MCF 10A (cell line): ENCODE measurements at places on chromosomes 1 and 21.

GRCh38 chr1:83500531-83500930 is 498.4 kb downstream of the TTLL7 start:
- DNase-seq: no peak

DNA sequence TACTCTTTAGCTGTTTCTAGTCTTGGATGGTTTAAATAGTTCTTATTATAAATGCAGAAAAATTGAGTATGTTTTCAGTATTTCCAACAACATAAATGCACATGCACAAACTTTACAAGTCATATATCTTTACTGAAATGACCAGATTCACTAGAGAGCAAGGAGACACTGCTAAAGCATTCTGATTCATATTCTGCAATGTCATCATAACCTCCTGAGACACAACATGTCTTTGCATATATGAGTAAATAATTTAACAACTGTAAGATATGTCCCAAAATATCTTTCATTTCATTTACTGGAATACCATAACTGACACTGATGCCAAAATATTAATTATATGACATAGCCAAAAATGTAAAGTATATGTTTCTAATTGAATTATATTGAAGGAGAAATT is 16.8 kb upstream of the SAMSN1 start:
- DNase-seq: no peak

DNA sequence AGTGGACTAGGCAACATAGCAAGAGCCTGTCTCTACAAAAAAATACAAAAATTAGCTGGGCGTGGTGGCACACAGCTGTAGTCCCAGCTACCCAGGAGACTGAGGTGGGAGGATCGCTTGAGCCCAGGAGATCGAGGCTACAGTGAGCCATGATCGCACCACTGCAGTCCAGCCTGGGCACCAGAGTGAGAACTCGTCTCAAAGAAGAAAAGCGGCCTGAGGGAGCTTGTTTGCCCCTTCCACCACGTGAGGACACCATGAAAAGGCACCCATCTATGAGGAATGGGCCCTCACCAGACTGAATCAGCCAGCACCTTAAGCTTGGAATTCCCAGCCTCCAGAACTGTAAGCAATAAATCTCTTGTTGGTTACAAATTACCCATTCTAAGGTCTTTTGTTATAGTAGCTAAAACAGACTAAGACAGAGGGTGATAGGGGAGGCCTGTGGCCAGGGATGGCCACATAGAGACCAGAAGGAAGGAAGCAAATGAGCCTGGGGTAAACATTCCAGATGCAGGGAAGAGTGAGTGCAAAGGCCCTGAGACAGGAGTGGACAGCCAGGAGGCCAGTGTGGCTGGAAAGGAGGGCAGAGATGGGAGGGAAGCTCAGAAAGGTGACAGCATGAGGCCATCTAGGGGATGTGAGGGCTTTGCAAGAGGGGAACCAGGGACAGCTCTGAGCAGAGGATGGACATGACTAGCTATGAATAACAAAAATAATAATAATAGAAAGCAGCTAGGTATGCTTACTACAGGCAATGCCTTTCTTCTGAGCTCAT is 120.1 kb downstream of the MATN1 start:
- DNase-seq: no peak

- no peak for DNase-seq
Measured at GRCh38 chr21:37005548-37006485, 685 bp upstream of the RIPPLY3 start.

DNA sequence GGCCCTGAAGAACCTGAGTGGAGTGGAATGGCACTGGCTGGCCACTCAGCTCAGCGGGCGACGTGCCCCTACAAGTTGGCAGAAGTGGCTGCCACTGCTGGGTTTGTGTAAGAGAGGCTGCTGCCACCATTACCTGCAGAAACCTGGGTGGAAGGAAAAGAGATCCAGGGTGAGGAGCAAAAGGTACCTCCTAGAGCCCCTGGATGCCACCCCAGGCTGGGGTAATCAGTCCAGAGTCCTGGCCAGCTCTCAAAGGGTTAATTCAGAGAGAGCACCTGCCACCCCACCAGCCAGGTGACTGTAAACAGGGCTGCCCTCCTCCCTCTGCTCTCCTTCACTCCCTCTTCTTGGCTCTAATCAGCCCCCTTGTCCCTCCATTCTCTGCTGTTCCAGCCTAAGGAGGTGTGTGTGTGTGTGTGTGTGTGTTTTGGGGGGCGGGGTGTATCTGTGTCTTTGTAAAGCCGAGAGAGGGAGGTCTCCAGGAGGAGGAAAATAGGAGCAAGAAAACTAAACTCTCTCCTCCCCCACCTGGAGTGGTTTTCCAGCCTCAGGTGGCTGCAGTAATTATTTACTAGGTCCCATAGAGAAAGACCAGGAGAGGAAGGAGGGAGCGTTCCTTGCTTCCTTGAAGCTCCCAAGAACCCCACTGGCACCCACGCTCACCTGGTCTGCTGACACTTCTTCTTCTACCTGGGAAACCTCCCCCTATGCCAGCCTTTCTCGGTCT is 12.6 kb downstream of the TRIM46 start:
- DNase-seq: no peak

DNA sequence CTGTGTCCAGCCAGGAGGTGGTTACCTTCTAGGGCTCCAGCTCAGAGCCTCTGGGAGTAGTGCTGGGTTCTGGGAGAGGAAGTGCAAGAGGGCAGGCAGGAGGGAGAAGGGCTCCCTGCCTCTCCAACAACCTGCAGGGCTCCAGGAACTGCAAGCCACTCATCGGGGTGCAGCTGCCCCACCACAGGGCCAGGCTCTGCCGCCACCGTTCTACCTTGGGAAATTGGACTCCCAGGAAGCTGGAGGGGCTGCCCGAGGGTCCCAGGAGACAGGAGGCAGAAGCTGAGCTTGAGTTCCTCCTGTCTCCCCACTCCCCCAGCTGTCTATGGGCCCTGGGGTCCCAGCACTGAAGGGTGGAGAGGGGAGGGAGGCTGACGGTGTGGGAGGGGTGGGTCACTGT is 7.4 kb upstream of the PRDM16 start:
- DNase-seq: no peak

- no peak for DNase-seq
Measured at GRCh38 chr21:34552360-34553098, 40.5 kb upstream of the KCNE1 start.

- DNase-seq: peak; percentile 18
Measured at GRCh38 chr1:186244825-186245224, 130.2 kb downstream of the TPR start.

DNA sequence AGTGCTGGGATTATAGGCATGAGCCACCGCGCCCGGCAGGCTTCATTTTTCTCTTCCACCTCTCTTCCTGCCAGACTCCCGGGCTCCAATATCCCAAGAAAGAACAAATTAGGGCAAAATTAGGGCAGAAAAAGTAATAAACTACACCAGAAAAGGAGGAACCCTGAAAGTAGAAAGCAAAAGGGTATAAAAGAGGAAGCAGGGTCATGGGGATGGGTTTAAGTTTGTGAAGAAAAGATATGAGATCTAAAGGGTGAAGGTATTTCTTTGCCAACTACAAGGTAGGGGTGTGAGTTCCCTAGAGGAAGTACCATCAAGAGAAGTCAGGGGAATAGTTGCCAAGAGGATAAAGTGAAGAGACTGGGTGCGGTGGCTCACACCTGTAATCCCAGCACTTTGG is 9.9 kb downstream of the PTPN22 start:
- no peak for DNase-seq

DNA sequence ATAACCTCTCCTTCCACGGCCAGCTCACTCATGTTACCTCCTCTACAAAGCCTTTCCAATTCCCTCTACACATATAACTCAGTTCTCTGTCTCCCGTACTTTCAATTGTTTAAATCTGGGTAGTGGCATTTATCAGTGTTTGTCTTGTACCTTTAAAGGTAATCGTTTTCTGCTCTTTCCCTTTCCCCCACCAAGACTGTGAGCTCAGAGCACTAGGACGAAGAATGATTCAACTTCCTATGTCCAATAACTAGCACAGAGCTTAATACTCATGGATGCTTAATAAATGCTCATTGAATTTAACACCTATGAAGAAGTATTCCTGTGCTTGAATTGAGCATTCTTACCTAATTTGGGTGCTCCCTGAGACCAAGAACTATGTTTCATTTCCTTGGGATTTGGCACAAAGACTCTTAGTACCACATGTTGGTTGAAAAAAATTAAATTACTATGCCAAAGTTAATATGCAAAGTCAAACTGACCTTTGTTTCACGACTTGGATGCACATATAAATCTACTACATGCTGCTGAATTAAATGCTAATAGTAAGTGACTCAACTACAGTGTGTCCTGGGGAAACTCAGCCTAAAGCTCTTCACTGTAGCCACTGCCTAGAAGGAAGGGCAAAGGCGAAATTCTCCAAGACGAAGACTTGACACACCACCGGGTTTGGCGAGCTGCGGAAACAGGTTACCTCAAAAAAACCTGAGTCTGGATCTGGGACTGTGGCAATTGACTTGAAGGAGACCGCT is 30.6 kb upstream of the C1orf185 start:
- no peak for DNase-seq

- peak; percentile 69 for DNase-seq
Measured at GRCh38 chr21:29233611-29234540, 64.8 kb upstream of the BACH1 start.

- DNase-seq: no peak
Measured at GRCh38 chr1:167665469-167665868, 35.4 kb downstream of the RCSD1 start.

- no peak for DNase-seq
Measured at GRCh38 chr1:211535346-211535745, 43.4 kb upstream of the RD3 start.

DNA sequence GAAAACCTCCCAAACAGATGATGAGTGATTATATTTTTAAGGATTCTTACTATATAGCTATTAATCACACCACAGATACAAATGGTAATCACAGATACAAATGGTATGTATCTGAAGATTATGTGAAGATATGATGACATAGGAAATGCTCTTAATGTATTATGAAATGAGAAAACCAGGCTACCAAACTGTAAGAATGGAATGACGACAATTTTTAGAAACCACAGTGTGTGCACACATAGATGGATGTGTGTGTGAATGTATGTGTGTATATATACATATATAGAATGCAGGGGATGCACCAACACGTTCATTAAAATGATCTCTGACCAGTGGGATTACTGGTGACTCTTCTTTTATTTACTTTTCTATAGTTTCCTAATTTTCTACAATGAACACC is 21.5 kb upstream of the ENAH start:
- no peak for DNase-seq

DNA sequence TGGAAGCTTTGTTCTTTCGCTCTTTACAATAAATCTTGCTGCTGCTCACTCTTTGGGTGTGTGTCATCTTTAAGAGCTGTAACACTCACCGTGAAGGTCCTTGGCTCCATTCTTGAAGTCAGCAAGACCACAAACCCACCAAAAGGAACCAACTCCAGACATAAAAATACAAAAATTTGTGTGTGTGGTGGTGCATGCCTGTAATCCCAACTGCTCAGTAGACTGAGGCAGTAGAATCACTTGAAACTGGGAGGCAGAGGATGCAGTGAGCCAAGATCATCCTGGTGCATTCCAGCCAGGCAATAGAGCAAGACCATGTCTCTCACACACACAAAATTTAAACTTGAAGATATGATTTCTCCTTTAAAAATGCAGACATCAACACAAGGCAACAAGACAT is 1431.7 kb upstream of the B3GALT2 start:
- no peak for DNase-seq

DNA sequence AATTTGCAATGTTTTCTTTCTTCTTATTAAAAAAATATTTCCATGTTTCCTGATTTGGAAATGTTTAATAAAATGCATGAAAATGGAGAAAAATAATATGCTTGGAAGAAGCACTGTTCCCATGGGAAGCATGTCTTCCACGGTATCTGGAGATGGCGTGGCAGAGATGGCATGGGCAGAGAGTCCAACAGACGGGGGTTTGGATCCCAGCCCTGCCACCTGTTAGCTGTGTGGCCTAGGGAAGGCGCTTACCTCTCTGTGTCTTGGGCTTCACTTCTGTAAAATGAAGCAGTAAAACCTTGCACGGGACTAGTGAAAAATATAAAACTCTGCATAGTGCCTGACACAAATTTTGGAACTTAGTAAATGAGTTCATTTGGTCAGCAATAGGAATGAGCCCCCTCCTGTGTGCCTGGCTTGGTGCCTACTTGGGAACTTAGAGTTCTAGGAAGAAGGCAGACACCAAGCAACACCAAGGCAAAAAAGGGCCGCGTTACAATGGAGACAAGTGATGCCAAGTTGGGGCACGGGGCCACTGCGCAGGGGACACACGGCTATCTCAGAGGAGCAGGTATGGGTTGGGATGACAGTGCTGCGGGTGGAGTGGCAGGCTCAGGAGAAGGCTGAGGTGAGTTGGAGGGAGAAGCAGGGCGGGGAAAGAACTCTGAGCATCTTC is 124.2 kb downstream of the KCNN3 start:
- DNase-seq: no peak

- no peak for DNase-seq
Measured at GRCh38 chr1:155392898-155393411, 72.3 kb downstream of the RUSC1 start.

DNA sequence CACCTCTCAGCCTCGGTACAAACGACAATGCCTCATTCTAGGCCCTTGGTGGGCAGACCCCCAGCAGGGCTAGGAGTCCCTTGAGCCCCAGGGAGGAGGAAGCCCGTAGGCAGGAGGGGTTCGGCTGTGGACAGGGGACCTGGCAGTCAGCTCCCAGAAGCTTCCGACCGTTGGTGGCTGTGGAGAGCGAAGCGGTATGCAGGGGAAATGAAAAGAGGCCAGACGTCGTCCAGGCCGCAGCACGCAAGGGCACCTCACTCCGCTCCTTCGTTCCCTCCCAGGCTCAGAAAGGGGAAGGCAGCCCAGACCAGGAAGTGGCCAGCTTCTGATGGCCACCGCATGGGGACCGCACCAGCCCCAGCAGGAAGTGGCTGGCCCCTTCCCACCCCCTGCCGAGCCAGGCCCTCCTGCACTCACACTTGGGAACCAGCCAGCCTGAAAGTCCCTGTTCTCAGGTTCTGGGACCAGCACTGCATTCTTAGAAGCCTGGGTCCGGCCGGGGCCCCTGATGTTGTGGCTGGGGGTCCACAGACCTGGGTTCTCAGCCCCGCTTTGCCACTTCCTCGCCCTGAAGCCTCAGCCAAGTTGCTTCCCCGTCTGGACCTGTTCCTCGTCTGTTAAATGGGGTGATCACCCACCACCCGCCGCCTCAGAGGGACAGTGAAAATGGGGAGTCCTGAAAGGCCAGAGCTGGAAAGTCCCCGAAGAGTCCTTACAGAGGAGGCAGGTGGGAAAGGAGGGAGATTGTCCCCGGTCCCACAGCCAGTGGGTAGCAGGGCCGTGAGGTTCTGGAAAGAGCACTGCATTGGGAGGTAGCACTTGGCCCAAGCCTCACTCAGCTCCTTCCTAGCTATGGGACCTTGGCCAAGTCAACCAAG is 104.0 kb upstream of the RUNX3 start:
- no peak for DNase-seq
